NCI-H1436 (cell line): ENCODE measurements at places on chromosomes 12 and 14.

DNA sequence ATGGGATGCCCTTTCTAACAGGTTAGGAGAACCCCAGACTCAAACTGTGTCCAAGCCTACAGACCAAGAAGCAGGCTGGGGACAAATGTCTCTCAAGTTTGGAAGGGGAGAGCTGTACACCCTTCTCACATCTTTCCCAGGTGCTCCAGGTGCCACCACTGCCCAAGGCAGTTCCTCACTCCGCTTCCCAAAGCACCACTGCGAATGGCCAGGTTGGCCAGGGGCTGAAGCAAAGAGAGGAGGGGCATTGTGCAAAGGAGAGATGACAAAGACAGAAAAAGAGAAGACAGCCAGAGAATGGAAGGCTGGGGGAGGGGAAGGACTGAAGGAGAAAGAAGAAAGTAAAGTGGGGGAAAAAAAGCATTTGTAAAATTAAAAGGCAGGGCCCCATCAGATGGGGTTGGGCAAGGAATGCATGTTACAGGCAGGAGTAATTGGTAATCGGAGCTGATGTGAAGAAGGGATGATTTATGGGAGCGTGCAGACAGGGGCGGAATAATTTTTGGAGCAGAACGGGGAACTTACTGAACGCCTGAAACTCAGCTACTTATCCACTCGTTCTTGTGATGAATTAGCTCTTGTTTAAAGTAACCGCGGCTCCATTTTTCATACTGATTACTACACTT lies 165.8 kb downstream of the ESRRB start:
- no peak for DNase-seq

DNA sequence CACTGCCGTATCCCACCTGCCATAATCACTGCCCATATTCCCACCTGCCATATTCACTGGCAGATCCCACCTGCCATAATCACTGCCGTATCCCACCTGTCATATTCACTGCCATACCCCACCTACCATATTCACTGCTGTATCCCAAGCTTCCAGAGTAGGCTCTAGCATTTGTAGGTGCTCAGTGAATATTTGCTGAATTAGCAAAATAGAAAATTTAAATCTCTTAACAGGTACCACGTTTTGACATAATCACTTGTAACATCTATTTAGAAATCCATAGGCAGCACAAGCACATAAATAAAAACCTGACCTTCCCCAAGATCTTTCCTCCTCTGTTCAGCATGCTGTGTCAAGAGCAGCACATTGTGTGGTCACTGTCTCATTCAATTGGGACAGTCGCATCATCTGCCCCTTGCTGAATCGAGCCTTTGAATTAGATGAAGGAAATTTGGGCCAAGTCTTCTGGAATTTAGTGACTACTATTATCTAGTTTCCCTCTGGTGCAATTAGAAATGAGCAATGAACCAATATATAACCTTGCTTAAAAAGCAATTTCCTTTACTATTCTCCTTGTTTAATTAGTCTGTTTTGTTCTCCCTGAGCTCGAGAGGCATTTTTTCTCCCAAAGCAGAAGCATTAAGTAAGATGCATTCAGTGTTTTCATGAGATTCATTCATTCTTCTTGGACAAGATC lies 144.9 kb upstream of the FGD4 start:
- no peak for DNase-seq

GRCh38 chr14:71478542-71478941 lies 453.7 kb upstream of the RGS6 start:
- no peak for DNase-seq

GRCh38 chr12:111367661-111368221 lies 1.2 kb downstream of the PHETA1 start:
- DNase-seq = no peak

- no peak for DNase-seq
These were observed 62.7 kb upstream of the RPH3A start for GRCh38 chr12:112728864-112729263.
